Upper lobe of right lung (tissue), 1 donor: ENCODE measurements at places on chromosomes 1 and 21. TPM values are rescaled to one million over a fixed set of nuclear protein-coding genes. Genes with fewer than 3 reads are reported as not detected.

The PEAR1 gene
- 17.9 TPM for total RNA-seq

The FNDC10 gene
- total RNA-seq, result 7.4 TPM

The ALX3 gene
- not detected for total RNA-seq

The PCSK9 gene
- total RNA-seq, result 23.5 TPM

The IFI44 gene
- total RNA-seq, result 63.2 TPM

The ACTA1 gene
- total RNA-seq, result not detected

The ADARB1 gene
- 73.6 TPM for total RNA-seq

The PATJ gene
- 56.2 TPM for total RNA-seq

GRCh38 chr1:233038581-233038980 lies 88.2 kb downstream of the NTPCR start:
- no peak for DNase-seq

GRCh38 chr1:227885648-227886502 lies 61.9 kb downstream of the WNT9A start:
- DNase-seq, result peak; percentile 70

DNA sequence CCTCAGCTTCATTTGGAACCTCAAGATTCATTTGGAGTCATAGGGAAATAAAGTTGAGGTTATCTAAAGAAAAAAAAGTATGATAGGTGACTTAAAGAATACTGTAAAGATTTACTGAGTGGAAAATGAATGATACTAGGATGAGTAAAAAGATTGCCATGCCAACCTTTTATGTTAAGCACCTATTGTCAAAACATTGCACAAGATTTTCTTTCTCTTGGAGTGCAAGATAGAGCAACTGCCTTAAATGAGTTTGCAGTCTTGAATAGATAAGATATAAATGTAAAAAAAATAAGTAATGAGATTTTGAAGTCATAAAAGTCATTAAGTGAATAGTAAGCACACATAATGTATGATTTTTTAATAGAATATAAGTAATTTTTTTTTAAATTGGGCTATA lies 5.1 kb upstream of the ANGPTL1 start:
- no peak for DNase-seq

- DNase-seq, result no peak
Measured at GRCh38 chr1:233907151-233907550, 2.7 kb downstream of the SLC35F3 start.

- no peak for DNase-seq
Measured at GRCh38 chr1:152495066-152495675, 15.4 kb upstream of the LCE5A start.

DNA sequence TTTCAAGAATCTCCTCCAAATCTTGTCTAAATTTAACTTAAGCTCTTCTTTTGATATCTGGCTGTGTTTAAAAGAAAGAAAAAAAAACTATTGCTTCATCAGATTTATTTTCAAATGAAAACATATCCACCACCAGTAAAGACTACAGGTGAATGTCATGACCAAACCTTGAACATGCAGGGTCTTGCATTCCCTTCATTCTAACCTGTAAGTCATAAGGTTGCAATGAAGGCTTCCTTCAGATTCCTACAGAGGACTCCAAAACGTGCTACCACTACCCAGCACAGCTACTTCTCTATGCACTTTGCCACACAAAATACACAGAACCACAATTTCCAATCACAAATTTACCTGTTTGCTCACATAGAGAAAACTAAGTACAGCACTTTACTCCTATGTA lies 26.3 kb downstream of the FRRS1 start:
- DNase-seq, result no peak

- no peak for DNase-seq
Measured at GRCh38 chr1:214446772-214447556, 104.4 kb downstream of the PTPN14 start.

DNA sequence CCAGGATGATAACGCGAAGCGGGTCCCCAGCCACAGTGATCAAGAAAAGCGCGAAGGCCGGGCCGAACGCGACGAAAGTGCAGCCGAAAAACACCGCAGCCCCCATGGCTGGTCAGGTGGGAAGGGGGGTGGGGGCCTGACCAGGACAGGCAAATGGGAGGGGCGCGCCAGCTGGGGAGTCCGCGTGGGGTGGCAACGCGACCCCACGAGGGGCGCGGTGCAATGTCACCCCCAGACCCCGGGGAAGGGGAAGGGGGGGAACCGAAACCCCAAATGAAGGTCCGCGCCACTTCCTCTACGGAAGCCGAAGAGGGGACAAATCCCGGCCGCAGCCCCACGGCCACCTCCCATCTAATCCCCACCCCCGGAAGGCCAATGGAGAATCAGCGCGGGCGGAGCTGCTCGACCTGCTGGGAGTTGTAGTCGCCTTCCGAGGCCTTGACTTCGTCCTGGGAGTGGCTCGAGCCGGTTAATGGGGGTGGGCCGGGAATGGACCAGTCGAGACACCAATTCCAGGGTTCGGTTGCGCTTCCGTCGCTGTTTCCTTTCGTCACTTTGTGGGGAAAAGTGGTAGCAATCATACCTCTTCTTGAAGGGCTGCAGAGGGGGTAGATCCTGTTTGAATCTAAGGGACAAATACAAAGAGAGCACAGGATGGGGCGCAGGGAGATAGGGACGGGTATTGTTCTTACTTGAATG lies at the start of gene APH1A:
Gene APH1A (minus strand): TSS at position 312 of the 699 bp plus-strand sequence. CDS start 206 bp downstream, at position 106.
- DNase-seq, result peak; percentile 98

DNA sequence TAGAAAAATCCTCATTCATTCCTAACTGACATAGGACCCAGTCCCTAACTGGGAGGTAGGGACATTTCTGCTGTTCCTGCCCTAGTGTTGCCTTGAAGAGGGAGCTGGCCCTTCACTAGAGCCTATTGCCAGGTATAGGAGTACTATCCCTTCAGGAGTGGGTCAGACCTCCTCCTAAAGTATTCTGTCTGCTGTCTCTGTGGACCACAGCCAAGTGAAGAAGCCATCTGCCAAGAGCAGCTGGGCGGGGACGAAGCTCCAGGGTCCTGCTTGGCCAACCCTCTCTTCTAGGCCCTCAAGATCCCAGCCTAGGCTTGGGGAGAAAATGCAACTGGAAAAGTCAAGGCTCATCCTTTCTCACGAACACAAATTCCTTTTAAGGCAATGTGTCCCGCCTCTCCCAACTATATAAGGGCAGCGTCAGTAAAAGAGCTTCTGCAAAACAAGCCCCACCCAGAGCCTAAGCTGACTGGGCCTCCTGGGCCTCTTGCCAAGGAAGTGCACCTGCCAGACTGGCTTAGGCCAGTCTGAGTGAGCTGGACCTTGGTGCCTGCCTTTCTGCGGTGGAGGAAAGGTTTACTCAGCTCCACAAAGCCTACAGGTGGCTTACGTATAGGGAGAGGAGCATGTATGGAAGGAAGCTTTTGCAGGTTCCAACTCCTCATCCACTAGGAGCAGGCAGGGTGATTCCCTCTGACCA lies 638 bp upstream of the TUFT1 start:
- DNase-seq, result peak; percentile 92

GRCh38 chr21:26389971-26390641 lies 183.0 kb downstream of the CYYR1 start:
- no peak for DNase-seq

GRCh38 chr1:218488986-218489385 lies 143.8 kb downstream of the TGFB2 start:
- no peak for DNase-seq

- DNase-seq, result no peak
Measured at GRCh38 chr1:45243476-45244343, 37.3 kb upstream of the ZSWIM5 start.

- DNase-seq, result no peak
Measured at GRCh38 chr1:162420120-162420519, 8.2 kb upstream of the SH2D1B start.

DNA sequence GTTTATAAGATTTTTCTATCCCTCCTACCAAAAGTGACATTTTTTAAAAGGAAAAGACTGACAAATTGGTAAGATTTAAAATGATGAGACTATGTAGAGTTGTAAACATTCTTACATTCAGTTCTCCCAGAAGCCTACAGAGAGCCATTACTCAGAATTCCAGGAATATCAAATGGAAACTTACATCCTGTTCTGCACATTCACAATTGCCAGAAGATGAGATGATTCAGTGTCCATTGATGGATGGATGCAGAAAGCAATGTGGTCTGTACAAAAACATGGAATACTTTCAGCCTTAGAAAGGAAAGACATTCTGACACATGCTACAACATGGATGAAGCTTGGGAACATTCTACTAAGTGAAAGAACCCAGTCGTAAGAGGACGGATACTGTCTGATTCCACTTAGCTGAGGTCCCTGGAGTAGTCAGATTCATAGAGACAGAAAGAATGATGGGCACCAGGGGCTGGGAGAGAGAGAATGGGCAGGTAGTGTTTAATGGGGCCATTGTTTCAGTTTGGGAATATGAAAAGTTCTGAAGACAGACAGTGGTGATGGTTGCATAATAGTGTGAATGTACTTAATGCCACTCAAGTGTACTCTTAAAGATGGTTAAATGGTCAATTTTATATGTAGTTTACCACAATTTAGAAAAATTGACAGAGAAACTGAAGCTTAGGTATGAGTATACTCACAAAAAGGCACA lies 16.6 kb downstream of the MX1 start:
- DNase-seq, result no peak

DNA sequence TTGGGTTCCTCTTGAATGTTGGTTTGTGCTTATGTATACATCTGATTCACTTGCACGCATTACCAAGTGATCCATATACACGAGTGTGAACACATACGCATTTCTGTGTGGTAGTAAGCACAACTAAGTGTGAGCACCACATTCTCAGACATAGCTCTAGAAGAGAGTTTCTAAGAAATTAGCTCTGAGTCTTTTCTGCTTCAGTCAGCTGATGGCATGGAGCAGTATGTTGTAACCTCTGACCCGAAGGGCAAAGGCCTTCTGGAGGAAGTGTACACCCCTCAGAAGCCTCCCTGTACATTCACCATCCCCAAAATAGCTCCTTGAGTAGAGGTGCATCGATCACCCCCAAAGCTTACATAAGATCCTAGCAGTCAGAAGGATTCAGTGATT lies 183.7 kb downstream of the KIF26B start:
- no peak for DNase-seq

- DNase-seq, result no peak
Measured at GRCh38 chr1:19815801-19816736, 986 bp upstream of the RNF186 start.

GRCh38 chr1:193431265-193431977 lies 245.0 kb upstream of the B3GALT2 start:
- no peak for DNase-seq

DNA sequence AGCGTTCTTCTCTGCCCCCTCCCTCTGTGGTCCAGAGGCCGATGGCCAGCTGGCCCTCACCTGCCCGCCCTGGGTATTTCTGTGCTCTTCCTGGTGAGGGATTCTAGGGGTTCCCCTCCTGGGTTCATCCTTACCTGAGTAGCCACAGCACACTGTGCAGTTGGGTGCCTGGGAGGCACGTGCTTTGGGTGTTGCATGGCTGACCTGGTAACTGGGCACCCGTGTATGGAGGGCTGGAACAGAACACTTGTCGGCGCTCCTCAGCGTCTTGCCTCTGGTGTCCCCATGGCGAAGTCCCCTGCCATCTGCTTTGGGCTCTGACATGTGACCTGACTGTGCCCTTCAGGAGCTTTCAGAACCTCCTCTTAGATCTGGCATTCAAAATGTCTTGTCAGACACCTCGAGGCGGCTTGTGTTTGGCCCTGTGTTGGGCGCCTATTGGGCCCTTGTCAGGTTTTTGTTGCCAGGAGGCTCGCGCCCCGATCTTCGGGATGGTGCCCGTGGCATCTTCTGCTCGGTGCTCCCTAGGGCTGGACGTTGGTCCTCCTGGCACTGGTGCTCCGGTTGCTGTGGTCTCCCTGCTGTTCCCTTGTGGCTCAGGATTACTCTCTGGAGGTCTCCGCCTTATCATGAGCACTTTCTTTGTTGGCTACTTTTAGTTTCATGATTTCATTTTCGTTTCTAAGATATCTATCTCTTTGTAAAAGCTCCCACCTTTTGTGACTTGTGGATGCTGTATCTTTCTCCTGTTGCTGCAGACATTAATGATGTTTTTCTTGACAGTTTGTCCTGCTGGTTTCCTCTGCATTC lies 28.5 kb downstream of the SKI start:
- DNase-seq, result no peak

DNA sequence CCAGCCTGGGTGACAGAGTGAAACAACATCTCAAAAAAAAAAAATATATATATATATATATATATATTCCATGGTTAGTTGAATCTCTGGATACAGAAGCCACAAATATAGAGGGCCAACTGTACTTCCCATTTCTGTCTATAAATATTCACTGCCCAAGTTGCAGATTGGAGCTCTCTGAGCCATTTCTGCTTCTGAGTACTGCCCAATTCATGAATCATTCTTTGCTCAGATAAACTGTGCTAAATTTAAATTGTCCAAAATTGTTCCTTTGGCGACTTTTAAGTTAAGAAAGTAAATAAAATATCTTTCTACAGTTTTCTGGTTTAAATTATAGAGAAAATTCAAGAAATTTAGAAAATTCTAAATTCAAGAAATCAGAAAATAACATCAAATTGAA lies 23.2 kb upstream of the C1orf146 start:
- no peak for DNase-seq

GRCh38 chr1:234603221-234604204 lies 6.5 kb downstream of the IRF2BP2 start:
- no peak for DNase-seq

- DNase-seq, result no peak
Measured at GRCh38 chr1:152756872-152757271, 953 bp upstream of the KPRP start.

DNA sequence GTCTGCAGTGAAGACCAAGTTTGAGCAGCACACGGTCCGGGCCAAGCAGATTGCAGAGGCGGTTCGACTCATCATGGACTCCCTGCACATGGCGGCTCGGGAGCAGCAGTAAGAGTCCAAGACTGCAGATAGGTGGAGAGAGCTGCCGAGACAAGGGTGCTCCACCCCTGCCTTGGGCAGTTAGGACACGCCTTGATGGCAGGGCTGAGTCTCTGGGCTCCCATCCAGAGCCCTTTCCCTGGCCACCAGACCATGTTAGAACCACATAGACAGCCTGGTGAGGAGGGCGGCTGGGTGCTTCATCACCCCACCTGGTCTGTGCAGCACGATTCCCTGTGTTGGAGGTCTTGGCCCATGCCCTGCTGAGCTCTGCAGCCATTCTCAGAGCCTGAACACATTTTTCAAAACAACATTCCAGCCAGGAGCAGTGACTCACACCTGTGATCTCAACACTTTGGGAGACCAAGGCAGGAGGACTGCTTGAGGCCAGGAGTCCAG lies 17.3 kb upstream of the MIIP start:
- DNase-seq, result no peak

DNA sequence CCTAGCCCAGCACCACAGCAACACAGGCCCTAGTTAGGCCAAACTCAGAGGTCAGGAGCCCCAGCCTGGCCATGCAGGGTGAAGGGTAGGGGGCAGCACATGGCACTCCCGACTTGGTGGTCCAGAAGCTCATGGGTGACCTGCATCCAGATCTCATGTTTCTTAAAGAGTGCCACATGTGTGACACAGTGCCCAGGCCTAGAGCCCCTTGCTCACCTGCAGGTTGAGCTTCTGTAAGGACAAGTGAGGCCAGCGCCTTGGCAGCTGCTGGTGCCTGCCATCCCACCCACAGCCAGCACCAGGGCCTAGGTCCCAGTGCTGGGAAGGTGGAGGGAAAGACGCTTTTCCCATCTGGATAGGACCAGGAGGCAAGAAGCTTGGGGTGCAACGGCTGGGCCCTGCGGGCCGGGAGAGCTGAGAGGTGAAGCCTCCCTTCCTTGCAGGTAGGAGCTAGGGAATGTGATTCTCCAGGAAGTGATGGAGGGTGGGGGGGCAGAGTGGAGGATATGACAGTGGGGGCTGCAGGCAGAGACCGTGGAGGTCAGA lies 6.5 kb downstream of the SHISA4 start:
- no peak for DNase-seq

GRCh38 chr1:201072922-201073321 lies 39.3 kb downstream of the CACNA1S start:
- no peak for DNase-seq
